ENCODE measurements at places on chromosomes 11 and 22.

DNA sequence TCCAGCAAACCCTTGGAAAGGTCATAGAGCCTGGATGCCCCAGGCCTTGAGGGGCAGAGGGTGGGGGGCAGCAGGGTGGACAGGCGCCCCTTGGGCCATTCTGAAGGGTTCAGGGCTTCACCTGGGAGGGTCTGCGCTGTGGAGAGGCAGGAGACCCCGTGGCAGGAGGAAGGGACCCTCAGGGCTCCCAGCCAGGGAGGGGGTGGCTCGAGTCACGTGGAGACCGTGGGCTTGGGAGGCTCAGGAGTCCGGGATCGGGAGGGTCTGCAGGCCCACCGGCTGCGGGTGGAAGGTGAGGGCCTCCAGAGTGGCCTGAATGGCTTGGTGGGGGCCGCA, 48.5 kb upstream of the A4GALT start:
- DNase-seq, result no peak

DNA sequence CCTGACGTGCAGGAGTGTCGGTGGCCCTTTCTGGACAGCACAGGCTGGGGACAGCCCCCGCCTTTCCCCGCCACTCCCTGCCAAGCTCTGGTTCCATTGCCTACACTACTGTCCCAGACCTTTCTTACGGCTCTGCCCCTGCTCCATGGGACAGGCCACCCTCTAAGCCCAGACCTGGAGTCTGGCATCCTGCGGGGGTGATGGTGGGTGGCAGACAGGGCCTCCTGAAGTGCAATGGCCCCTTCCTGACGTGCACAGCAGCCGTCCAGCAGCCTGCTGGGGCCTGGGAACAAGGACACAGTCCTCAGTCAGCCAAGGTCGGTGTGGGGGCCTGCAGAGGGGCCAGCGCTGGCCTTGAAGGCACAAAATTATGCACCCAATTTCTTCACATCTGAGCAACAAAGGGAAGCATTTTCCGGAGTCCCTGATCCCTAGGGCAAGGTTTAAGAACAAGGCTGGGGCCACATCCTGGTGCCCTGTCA, 79.7 kb upstream of the KCNQ1OT1 start:
- no peak for DNase-seq

- no peak for DNase-seq
These were observed 14.9 kb downstream of the ADAMTS8 start for GRCh38 chr11:130413405-130414106.

DNA sequence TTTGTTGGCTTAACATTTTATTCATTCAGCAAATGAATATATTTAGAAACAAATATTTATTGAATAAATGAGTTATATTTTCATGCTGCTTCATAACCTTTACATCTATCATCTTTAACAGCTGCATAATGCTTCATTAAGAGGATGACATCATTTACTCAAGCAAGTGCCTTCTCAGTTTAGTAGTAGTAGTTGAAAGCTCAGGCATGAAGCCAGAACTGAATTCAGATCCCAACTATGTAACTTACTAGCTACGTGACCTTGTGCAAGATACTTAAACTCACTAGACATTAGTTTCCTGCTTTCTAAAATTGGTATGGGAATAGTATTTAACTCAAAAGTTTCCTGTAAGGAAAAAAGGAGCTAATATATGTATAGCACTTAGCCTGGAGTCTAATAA, 90.3 kb downstream of the TMPRSS5 start:
- DNase-seq, result no peak

- no peak for DNase-seq
These were observed 97.9 kb downstream of the CWF19L2 start for GRCh38 chr11:107359701-107360100.

- DNase-seq, result no peak
These were observed 8.5 kb downstream of the CCDC88B start for GRCh38 chr11:64348383-64349024.

DNA sequence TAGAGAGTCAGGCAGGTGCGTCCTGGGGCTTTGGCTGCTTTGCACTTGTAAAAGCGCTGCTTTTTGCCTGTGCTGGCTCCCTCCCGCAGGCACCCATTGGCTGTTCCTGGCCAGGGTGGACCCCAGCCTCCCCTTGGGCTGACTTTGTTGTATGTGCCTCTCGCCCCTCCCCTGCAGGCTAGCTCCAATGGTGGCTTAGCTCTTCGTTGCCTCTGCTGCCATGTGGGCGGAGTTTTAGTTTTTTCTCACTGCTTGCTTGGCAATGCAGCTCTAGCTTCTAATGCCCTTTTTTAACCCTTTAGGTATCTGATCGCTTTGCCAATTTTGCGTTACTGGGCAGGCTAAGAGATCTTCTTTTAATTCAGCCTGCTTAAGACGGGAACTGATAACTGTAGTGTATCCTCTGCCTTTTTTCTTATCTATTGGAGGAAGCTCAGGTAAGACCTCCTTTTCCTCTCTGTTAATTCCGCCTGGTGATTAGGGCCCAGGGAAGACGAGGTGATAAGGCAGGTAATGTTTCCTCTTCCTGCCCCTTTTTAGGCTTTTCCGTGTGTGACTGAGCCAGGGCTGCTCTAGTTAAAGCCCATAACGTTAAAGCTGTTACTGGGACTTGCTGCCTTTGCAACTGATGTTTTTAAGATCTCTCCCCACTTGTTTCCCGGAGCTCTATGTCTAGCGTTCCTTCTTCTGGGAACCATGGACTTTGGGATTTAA, 11.7 kb upstream of the GLYATL1 start:
- DNase-seq, result peak; percentile 9

GRCh38 chr11:6458352-6459098, 15.2 kb downstream of the TRIM3 start:
- DNase-seq, result no peak

DNA sequence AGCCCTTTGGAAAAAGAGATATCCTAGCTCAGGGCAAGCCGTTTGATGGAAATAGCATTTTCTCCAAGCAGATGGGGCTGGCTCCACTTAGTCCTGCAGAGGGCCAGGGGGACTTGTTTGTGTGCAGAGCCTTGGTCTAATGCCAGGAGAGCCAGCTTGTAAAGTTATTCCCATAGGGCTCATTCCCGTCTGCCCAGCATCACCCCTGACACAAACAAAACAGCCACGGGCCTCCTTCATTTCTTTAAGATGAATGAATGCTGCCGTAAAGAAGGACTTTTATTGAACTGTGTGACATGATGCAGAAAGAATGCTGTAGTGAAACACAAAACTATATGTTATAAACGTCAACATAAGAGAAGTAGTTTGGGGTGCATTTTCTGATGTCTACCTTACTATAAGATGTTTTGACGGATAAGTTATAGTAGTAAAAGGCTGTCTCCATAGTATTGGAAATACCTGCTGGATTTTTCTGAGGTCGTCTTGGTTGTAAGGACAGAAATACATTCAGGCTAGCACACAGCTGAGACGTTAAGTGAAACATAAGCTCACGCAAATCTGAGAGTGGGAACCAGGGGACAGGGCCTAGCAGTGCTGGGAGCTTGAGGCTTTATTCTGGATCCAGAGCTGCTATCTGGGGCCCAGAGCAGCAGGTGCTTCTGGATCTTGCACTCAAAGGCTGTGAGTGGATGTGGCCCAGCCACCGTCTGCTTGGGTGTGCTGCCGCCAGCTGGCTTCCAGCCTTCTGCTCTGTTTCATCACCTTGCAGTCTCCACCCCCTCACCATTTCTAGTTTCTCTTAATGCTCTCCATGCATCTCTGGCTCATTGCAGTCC, 53.3 kb downstream of the NCAM1 start:
- DNase-seq, result no peak

Measured in activated naive CD8-positive, alpha-beta T cell treated with anti-CD3 and anti-CD28 coated beads, Interleukin-2, amount 50 U/mL, for 24 hours (primary cell).